ENCODE measurements at places on chromosomes 12 and 14.

- no peak for DNase-seq
Observed at GRCh38 chr14:88272390-88273269, 50.4 kb downstream of the KCNK10 start.

- no peak for DNase-seq
Observed at GRCh38 chr12:124604264-124604680, 36.9 kb upstream of the NCOR2 start.

GRCh38 chr12:101597164-101597563 is 2.4 kb downstream of the MYBPC1 start:
- no peak for DNase-seq

DNA sequence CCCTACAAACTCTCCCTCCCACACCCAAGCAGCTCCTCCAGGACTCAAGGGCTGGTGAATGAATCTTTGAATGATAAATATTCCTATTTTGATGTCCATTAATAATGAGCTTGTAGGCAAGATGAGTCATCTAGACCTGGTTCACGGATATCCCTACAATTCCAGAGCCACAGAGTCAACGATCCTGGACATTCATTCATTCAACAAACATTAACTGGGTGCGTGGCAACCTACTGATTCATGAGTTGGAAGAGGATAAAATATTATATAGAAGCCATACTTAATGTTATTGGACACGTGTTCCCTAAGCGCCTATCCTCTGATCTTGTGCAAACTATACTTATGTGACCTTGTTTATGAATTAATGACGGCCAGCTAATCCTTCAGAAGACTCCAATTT is 420 bp upstream of the OTUB2 start:
- no peak for DNase-seq

DNA sequence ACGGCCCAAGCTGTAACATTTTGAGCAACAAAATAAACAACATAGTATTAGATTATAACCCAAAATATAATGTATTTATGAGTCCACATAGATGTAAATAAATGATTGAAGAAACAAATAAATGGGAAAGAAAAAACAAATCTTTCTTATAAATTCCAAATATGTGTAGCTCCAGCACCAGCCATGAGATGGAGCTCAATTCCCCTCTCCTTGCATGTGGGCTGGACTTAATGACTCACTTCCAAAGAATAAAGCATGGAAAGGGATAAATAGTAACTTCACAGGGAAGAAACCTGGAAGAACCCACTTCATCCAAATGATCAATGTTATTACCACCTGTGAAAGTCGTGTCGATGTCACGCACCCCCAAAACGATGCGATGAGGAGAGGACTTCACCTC is 158.8 kb downstream of the RPAP3 start:
- DNase-seq: no peak

DNA sequence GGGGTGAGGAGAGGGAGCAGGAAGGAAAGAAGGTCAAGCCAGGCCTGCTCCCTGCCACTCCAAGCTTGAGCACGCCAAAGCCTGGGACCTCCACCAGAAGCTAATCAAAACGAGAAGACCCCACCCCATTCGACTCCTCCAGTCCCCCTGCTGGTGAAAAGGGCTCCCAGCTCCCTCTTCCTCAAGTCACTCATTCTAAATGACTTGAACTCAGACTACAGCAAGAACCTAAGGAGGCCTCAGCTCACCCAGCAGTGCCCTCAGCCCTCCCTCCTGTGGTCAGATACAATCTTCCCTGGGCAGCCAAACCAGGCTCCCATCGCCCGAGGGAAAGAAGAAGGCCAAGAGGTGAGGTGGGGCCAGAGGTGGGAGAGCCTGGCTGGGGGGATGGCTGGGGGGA is 17.4 kb downstream of the HDAC7 start:
- DNase-seq: no peak
